A549 treated with Mapracorat at 1 μM for 4 hours (cell line): ENCODE measurements at places on chromosomes 16 and 17. TPM values are rescaled to one million over a fixed set of nuclear protein-coding genes. Genes with fewer than 3 reads are reported as not detected.

GLTPD2 gene
- total RNA-seq = not detected in 5 replicates

MIS12 gene
- 14.2 to 16.7 TPM (median 15.1 TPM) in 5 replicates for total RNA-seq

ABCA8 gene
- 0.21 to 0.36 TPM (median 0.27 TPM) in 5 replicates for total RNA-seq

RPTOR gene
- total RNA-seq = 23.8 to 31.9 TPM (median 30.5 TPM) in 5 replicates

TBC1D3G gene
- 0.12 TPM in 1 of 5 replicates, not detected in the others for total RNA-seq

EVI2B gene
- 0.07 to 0.08 TPM in 2 of 5 replicates, not detected in the others for total RNA-seq

TMEM114 gene
- total RNA-seq = not detected in 5 replicates

RNPS1 gene
- total RNA-seq = 243 to 289 TPM (median 255 TPM) in 5 replicates

KIF2B gene
- not detected in 5 replicates for total RNA-seq

NEUROD2 gene
- 0.08 TPM in 1 of 5 replicates, not detected in the others for total RNA-seq

PLK1 gene
- total RNA-seq = 153 to 166 TPM (median 160 TPM) in 5 replicates

GPR179 gene
- total RNA-seq = 0.02 to 0.04 TPM (median 0.03 TPM) in 3 of 5 replicates, not detected in the others

TLCD3B gene
- 0.11 to 0.49 TPM (median 0.31 TPM) in 5 replicates for total RNA-seq

UTP18 gene
- 69.7 to 77.5 TPM (median 74.1 TPM) in 5 replicates for total RNA-seq

SUPT4H1 gene
- total RNA-seq = 117 to 168 TPM (median 149 TPM) in 5 replicates

TP53TG3B gene
- total RNA-seq = 0.08 to 0.35 TPM (median 0.30 TPM) in 4 of 5 replicates, not detected in the other

YBX2 gene
- total RNA-seq = 0.35 to 0.65 TPM (median 0.56 TPM) in 5 replicates

NPIPA5 gene
- total RNA-seq = 0.39 to 1.9 TPM (median 0.44 TPM) in 3 of 5 replicates, not detected in the others

DYNLRB2 gene
- not detected in 5 replicates for total RNA-seq

SMIM36 gene
- total RNA-seq = not detected in 5 replicates

RAC3 gene
- 27.4 to 40.9 TPM (median 39.9 TPM) in 5 replicates for total RNA-seq

PRR15L gene
- total RNA-seq = 2.1 to 3.1 TPM (median 2.3 TPM) in 5 replicates

KRT28 gene
- total RNA-seq = not detected in 5 replicates

SPDYE4 gene
- not detected in 5 replicates for total RNA-seq

TBC1D3I gene
- total RNA-seq = 0.23 to 0.35 TPM (median 0.27 TPM) in 3 of 5 replicates, not detected in the others

TUBG2 gene
- 19.0 to 28.2 TPM (median 23.2 TPM) in 5 replicates for total RNA-seq

TK1 gene
- 219 to 248 TPM (median 237 TPM) in 5 replicates for total RNA-seq

RHBDL1 gene
- total RNA-seq = 0.59 to 1.8 TPM (median 1.6 TPM) in 5 replicates

KREMEN2 gene
- total RNA-seq = 0.88 to 2.6 TPM (median 2.2 TPM) in 5 replicates

ADGRG3 gene
- total RNA-seq = 0.34 to 0.73 TPM (median 0.52 TPM) in 5 replicates

CCDC102A gene
- total RNA-seq = 6.4 to 10.1 TPM (median 7.8 TPM) in 5 replicates

CLDN9 gene
- total RNA-seq = 0.30 to 0.42 TPM (median 0.37 TPM) in 5 replicates

EXOC3L1 gene
- total RNA-seq = 0.06 to 0.32 TPM (median 0.23 TPM) in 4 of 5 replicates, not detected in the other

KCNH6 gene
- not detected in 5 replicates for total RNA-seq

KCNAB3 gene
- 1.7 to 3.9 TPM (median 2.6 TPM) in 5 replicates for total RNA-seq

C17orf58 gene
- total RNA-seq = 15.9 to 19.8 TPM (median 17.6 TPM) in 5 replicates

ESRP2 gene
- total RNA-seq = 0.06 to 0.34 TPM (median 0.09 TPM) in 4 of 5 replicates, not detected in the other

KRT34 gene
- 0.14 to 0.41 TPM (median 0.39 TPM) in 5 replicates for total RNA-seq

DHRS7C gene
- not detected in 5 replicates for total RNA-seq

WWP2 gene
- total RNA-seq = 21.0 to 23.9 TPM (median 23.1 TPM) in 5 replicates

DPH1 gene
- total RNA-seq = 38.2 to 45.5 TPM (median 44.4 TPM) in 5 replicates

ITGAD gene
- 0.05 to 0.16 TPM (median 0.07 TPM) in 3 of 5 replicates, not detected in the others for total RNA-seq
